ENCODE measurements at places on chromosomes 1 and 21. TPM values are rescaled to one million over a fixed set of nuclear protein-coding genes. Genes with fewer than 3 reads are reported as not detected.

GRCh38 chr21:44550807-44551206, 498 bp downstream of the KRTAP10-2 start:
- no peak for DNase-seq
- H3K36me3 ChIP-seq, result no peaks in the 10 kb centered on the region
- no peak overlapping the region for H3K4me3 ChIP-seq
- peaks cover 100% of the 10 kb centered on the region for H3K27me3 ChIP-seq

DNA sequence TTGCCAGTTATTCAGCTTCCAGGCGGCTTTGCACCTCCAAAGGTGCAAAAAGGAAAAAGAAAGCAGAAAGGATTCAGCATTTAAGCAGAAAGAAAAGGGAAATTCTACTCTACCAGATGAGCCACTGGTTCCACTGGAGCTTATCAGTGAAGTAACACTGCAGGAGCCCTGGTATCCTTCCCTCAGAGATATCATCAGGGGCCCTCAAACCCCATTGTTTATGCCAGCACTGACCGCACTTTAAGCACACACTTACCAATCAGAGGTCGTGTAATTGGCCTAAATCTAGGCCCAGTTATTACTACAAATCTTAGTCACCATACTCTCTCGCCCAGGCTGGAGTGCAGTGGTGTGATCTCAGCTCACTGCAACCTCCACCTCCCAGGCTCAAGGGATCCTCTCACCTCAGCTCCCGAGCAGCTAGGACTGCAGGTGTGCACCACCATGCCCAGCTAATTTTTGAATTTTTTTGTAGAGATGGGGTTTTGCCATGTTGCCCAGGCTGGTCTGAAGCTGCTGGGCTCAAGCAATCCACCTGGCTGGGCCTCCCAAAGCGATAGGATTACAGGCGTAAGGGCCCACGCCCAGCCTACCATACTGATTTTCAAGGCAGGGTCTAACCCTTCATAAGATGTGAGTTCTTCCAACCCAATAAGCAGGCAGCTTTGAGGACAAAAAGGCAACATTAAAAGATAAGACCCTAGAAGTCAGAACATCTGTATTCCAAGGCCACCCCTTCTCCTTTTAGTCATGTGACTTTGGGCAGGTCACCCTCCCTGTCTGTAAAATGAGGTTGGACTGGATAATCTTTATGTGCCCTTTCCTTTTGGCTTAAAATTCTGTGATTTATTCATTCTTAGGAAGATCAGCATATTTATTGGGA, 125.3 kb downstream of the SYT2 start:
- no peaks in the 10 kb centered on the region for H3K36me3 ChIP-seq
- no peaks in the 10 kb centered on the region for H3K27me3 ChIP-seq
- H3K27ac ChIP-seq, result no peak overlapping the region
- no peak for DNase-seq

- no peak overlapping the region for H3K27ac ChIP-seq
- no peaks in the 10 kb centered on the region for H3K27me3 ChIP-seq
- DNase-seq, result no peak
Measured at GRCh38 chr1:50995651-50996050, 25.6 kb downstream of the CDKN2C start.

DNA sequence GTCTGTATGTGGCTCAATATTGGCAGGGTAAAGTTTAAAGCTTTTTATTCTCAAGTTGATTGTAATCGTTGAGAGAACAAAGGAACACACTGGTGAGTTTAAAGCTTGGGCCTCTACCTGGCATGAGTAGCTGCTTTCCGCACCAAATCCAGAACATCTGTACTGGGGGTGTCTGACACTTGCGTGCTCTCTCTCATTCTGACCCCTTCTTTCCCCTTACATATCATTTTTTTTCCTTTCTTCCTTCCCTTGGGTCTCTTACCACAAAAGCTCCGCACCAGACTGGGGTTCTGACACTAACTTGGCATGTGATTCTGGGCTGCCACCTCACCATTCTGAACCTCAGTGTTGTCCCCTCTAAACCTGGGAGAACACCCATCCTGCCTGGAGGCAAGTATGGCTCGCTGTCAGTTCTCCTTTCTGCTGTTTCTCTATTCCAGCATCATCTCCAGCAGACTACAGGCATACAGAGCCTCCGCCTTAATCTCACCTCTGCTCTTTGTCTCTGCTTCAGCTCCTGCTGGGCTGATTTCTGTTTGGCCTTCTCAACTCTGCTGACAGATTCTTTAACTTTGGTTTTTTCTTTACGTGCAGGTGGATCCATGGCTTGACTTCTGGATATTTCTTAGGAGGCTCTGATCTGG, 859 bp upstream of the ERMAP start:
- peak overlapping the region; percentile 84 for H3K4me3 ChIP-seq
- peaks cover 11% of the 10 kb centered on the region for H3K4me1 ChIP-seq
- peak overlapping the region; percentile 14 for H3K27ac ChIP-seq
- H3K36me3 ChIP-seq, result peaks cover 14% of the 10 kb centered on the region

- H3K4me3 ChIP-seq, result no peak overlapping the region
- DNase-seq, result no peak
- no peaks in the 10 kb centered on the region for H3K27me3 ChIP-seq
Measured at GRCh38 chr1:8691662-8692061, 125.8 kb downstream of the RERE start.

- H3K4me1 ChIP-seq, result no peaks in the 10 kb centered on the region
- no peak overlapping the region for H3K4me3 ChIP-seq
- H3K36me3 ChIP-seq, result no peaks in the 10 kb centered on the region
- DNase-seq, result no peak
- no peak overlapping the region for H3K27ac ChIP-seq
Measured at GRCh38 chr1:45097944-45098343, 85.9 kb downstream of the UROD start.

DNA sequence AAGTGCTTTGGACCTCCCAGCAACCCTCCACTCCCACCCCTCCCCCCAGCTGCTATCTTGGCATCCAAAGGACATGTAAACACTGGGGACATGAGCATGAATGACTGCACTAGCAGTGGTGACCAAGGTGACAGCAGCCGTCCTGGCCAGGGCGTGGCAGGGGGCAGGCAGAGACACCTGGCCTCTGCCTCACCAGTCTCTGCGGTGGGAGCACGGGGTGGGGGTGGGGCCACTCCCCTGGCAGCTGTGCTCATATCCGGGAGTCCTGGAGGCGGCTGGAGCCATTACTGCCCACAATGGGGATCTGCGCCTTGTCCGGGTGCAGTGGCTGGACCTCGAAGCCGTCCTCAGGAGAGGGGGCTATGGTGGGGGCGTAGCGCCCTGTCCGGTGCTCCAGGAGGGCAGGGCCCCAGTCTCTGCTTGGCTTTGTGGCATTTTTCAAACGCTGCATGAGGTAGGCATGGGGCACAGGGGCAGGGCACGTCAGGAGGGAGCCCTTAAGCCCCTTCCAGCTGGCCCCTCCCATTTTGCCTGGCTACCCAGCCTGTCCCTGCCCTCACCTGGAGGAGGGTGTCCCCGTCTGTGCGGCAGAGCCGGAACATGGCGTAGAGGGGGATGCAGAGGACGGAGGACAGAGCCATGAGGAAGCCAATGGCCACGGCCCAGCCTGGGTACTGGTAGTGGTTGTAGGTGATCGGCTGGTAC, 6.0 kb downstream of the CCDC24 start:
- DNase-seq, result no peak
- peaks cover 63% of the 10 kb centered on the region for H3K36me3 ChIP-seq
- no peaks in the 10 kb centered on the region for H3K27me3 ChIP-seq
- peaks cover 23% of the 10 kb centered on the region for H3K4me1 ChIP-seq

DNA sequence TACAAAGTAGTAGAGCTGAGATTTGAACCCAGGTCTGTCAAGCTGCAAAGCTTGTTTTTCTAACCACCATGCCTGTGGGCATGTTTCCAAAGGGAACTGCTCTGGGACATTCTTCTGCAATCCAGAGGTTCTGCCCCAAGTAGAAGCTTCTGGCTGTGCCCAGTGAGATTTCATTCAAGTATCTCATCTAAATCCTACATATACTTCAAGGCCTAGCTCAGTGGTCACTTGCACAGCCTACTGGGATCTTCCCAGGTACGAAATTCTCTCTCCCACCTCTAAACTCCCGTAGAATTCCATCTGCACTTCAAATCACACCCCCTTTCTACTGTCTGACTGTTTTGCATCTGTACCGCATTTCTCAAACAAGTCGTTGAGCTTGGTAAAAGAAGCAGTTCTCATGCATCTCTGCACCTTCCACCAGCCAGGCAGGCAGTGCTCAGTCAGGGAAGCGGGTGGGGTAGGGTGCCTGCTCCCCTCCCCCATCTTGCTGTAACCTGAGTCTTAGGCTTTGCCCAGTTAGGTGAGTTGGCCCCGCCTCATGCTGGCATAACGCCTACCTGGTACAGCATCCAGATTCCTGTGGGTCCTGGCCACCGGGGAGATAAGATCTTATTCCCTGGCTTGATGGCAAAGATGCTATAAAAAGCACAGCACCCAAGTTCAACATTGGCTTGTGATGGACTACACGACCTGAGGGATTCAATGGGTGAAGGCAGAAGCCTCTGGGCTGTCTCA, 13.5 kb downstream of the SLC9A1 start:
- H3K36me3 ChIP-seq, result peaks cover 4% of the 10 kb centered on the region
- H3K27ac ChIP-seq, result no peak overlapping the region
- peaks cover 54% of the 10 kb centered on the region for H3K4me1 ChIP-seq
- peak overlapping the region; percentile 48 for H3K4me3 ChIP-seq

- H3K4me1 ChIP-seq, result no peaks in the 10 kb centered on the region
- H3K4me3 ChIP-seq, result no peak overlapping the region
- no peak overlapping the region for H3K27ac ChIP-seq
Measured at GRCh38 chr1:21069549-21069948, 107.1 kb downstream of the EIF4G3 start.

DNA sequence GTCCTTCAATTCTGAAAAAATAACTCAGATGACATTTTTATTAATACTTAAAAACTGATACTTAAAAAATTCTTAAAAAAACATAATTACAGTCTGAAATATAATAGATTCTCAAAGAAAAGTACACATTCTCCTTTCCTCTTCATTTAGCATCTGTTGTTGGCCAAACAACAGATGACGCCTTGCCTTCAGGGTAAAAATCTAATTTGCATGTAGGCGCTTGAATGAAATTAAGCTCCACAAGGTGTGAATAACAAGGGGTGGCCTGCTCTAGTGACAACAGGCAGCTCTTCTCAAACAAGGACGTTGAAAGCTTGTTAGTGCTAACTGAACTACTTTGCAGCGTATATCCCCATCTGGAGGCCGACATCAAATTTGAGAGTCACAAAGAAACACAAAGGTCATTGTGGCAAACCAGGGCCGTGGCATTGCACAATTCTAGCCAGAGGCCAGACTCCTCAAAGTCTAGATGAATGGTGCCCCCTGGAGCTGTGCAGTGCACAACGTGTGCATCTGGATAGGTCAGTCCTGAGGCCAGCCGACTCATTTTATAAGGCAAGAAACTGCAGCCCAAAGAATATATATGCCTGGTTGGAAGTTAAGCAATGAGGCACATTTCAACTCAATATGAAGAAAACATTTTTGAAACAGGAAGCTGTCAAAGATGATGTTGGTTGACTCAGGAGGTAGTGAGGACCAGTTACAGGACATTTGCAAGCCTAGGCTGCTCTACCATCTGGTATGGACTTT, 459.2 kb upstream of the RUNX1 start:
- no peak overlapping the region for H3K4me3 ChIP-seq
- H3K27ac ChIP-seq, result no peak overlapping the region
- peak; percentile 68 for DNase-seq
- H3K4me1 ChIP-seq, result peaks cover 47% of the 10 kb centered on the region
- no peaks in the 10 kb centered on the region for H3K27me3 ChIP-seq

- DNase-seq, result peak; percentile 51
- H3K36me3 ChIP-seq, result peaks cover 25% of the 10 kb centered on the region
- peaks cover 22% of the 10 kb centered on the region for H3K4me1 ChIP-seq
- no peaks in the 10 kb centered on the region for H3K27me3 ChIP-seq
- peak overlapping the region; percentile 49 for H3K4me3 ChIP-seq
Measured at GRCh38 chr1:1006305-1007159, 6.6 kb upstream of the HES4 start.

- H3K36me3 ChIP-seq, result no peaks in the 10 kb centered on the region
- no peak for DNase-seq
- H3K4me1 ChIP-seq, result peaks cover under 1% of the 10 kb centered on the region
- no peak overlapping the region for H3K4me3 ChIP-seq
Measured at GRCh38 chr1:22855668-22856606, 116.7 kb downstream of the LACTBL1 start.

DNA sequence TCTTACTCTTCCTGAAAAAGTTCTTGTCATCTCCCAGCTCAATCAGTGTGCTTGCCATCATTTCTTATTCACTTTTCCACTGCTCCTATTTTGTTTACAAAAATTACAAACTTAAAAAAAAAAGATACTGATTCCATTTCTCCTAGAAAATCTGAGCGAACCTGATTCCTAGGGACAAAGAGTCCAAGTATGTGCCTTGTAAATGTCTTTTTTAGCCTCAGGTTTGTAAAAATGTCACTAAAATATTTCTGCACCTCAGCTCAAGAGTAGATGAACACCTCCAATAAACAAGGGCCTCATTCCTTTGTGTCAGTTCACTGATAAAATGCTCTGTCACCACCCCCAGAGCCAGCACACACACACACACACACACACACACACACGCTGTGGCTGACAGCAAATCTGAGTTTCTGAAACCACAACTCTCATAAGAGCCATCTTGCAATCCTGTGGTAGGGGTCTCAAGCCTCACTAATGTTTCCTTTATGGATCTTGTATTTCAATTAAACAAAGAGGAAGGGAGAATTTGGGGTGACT, 299.2 kb downstream of the PBX1 start:
- no peak for DNase-seq
- H3K27ac ChIP-seq, result no peak overlapping the region
- no peaks in the 10 kb centered on the region for H3K36me3 ChIP-seq
- no peaks in the 10 kb centered on the region for H3K4me1 ChIP-seq

DNA sequence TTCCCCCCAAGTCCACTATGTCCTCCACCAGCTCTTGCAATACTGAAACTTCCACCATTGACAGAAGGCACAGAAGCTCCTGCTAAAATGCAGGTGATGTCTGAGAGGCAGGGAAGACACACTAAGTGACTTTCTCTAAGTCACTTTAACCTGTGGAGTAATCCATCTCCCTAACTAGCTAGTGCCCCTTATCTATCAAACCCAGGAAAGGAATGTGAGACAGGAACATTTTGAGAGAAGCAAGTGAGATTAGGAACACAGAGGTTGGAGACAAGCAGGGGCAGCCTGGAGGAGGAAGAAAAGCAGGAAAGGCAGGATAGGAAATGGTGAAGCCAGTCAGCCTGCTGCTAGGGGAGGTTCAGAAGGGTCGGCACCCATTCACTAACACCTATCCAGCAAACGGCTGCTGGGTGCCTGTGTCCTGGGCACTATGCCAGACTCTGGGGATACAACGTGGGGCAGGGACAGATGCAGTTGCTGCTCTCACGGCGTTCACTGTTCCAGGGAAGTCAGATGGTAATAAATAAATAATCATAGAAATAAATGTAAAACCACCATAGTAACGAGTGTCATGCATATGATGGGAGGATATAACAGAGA, 7.0 kb downstream of the GPA33 start:
- H3K4me3 ChIP-seq, result no peak overlapping the region
- H3K36me3 ChIP-seq, result no peaks in the 10 kb centered on the region
- no peaks in the 10 kb centered on the region for H3K27me3 ChIP-seq
- no peak overlapping the region for H3K27ac ChIP-seq
- H3K4me1 ChIP-seq, result peaks cover 7% of the 10 kb centered on the region
- peak; percentile 59 for DNase-seq

GRCh38 chr1:51463561-51463960, 55.5 kb downstream of the EPS15 start:
- H3K4me1 ChIP-seq, result no peaks in the 10 kb centered on the region
- no peaks in the 10 kb centered on the region for H3K27me3 ChIP-seq
- H3K4me3 ChIP-seq, result no peak overlapping the region
- H3K27ac ChIP-seq, result no peak overlapping the region

Gene LAMB3
- total RNA-seq, result 331 TPM

Gene NRAS
- total RNA-seq, result 29.1 TPM

Gene PLA2G2D
- total RNA-seq, result not detected

Gene USF1
- 72.1 TPM for total RNA-seq

Gene S100A1
- total RNA-seq, result not detected

Measured in Calu3 (cell line).